ENCODE measurements at places on chromosomes 16 and 17.

- peak; percentile 19 for DNase-seq
Observed at GRCh38 chr16:47565454-47565853, 104.3 kb downstream of the PHKB start.

DNA sequence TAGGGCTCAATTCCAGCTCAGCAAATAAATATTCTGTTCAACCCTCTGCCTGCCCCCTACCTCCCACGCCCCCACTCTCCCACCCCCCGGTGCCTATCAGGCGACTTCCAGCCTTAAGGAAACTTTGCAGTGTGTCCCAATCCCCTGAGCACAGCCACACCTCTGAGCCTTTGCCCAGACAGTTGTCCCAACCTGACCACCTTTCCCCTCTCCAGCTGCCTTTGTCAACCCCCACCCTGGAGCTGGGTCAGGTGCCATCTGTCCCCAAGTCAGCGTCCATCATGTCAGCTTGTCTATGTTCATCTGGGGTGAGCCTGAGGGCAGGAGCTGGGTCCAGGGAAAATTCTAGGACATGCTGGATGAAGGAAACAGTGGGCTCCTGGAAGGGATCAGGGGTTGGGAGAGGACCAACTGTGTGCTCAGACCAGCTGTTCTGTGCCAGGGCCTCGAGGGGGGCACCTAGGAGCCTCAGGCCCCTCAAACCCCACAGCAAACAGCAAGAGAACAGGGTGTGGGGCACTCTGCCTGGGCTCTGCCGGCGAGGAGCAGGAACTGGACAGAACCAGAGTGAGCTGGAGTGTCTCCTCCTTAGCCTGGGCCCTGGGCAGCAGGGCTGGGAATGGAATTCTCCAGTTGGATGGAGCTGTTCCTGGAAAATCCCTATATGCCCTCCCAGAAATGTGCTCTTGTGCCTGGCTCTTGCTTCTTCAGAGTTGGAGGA, 17.8 kb downstream of the CDH16 start:
- DNase-seq, result no peak

GRCh38 chr17:76747716-76748363, 9.9 kb downstream of the MFSD11 start:
- DNase-seq, result no peak

- DNase-seq, result no peak
Observed at GRCh38 chr17:39705786-39706348, 6.0 kb downstream of the ERBB2 start.

- DNase-seq, result no peak
Observed at GRCh38 chr17:10474536-10474935, 5.2 kb upstream of the MYH4 start.

DNA sequence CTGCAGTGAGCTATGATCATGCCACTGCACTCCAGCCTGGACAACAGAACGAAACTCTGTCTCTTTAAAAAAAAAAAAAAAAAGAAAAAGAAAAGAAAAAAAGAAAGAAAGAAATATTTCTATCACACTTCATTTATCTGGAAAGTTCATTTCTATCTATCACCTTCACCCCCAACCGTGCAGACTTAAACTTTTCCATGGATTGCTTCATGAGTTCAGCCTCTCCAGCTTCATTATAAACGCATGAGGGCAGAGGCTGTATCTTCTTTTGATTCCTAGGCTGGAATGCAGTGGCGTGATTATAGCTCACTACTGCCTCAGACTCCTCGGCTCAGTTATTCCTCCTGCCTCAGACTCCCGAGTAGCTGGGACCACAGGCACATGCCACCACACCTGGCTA, 28.2 kb downstream of the MRC2 start:
- no peak for DNase-seq

GRCh38 chr17:74435775-74436359, 4.0 kb downstream of the GPRC5C start:
- DNase-seq, result no peak

GRCh38 chr17:16254773-16255400, 37.9 kb downstream of the PIGL start:
- DNase-seq, result no peak

DNA sequence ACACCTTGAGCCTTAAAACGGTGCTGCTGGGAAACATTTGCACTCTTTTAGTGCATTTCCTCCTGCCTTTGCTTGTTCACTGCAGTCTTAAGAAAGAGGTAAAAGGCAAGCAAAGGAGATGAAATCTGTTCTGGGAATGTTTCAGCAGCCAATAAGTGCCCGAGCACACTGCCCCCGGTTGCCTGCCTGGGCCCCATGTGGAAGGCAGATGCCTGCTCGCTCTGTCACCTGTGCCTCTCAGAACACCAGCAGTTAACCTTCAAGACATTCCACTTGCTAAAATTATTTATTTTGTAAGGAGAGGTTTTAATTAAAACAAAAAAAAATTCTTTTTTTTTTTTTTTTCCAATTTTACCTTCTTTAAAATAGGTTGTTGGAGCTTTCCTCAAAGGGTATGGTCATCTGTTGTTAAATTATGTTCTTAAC, 4.4 kb downstream of the SOX9 start:
- DNase-seq, result no peak

GRCh38 chr16:6641091-6641490, 691.6 kb upstream of the RBFOX1 start:
- no peak for DNase-seq

Data from CD4-positive, alpha-beta T cell treated with Interleukin-15 for 4 hours (primary cell).